Right atrium auricular region (tissue), 2 donors: ENCODE measurements at places on chromosomes 7 and 10. TPM values are rescaled to one million over a fixed set of nuclear protein-coding genes. Genes with fewer than 3 reads are reported as not detected.

- no peak overlapping the region for H3K27ac ChIP-seq
- H3K4me1 ChIP-seq: peaks cover 7% of the 10 kb centered on the region
Observed at GRCh38 chr10:47364366-47364765, 16.2 kb downstream of the RBP3 start.

The GPR15LG gene
- total RNA-seq: not detected

- H3K27ac ChIP-seq: no peak overlapping the region
- no peak overlapping the region for H3K4me3 ChIP-seq
- H3K27me3 ChIP-seq: no peaks in the 10 kb centered on the region
- DNase-seq: no peak
- no peaks in the 10 kb centered on the region for H3K36me3 ChIP-seq
Observed at GRCh38 chr7:4167385-4167910, 514.6 kb upstream of the FOXK1 start.

DNA sequence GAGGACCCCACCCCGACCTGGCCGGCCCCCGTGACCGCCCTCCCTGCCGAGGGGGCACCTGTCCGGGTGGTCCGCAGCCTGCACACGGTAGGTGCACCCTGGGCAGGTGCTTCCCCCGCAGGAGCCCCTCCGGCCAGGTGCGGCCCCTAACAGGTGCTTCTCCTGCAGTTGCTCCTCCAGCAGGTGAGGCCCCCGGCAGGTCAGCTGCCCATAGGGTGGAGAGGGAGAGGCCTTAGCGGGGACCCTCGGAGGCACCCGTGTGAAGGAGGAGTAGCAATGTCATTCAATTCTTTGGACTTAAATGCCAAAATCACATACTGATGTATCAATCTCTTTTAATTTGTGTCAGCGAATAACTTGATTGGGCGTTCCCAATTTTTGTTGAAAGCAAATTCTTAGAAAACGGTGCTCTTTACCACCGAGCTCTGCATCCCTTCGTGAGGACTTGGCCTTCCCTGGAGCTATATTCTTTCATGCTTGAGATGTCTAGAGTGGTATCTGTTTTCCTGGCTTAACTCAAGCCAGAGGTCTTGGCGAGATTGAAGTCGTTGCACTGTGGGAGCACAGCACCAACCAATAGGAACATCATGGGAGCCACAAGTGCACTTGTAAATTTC lies 738 bp upstream of the NCAPG2 start:
- peak overlapping the region; percentile 84 for H3K4me3 ChIP-seq
- H3K4me1 ChIP-seq: no peaks in the 10 kb centered on the region

The ZEB1 gene
- total RNA-seq: 60.8 TPM

The BLNK gene
- 0.41 TPM for total RNA-seq

The PON1 gene
- not detected for total RNA-seq

- H3K36me3 ChIP-seq: no peaks in the 10 kb centered on the region
- no peak for DNase-seq
- no peak overlapping the region for H3K4me3 ChIP-seq
- H3K27me3 ChIP-seq: no peaks in the 10 kb centered on the region
- H3K27ac ChIP-seq: no peak overlapping the region
Observed at GRCh38 chr7:89975577-89975976, 178.7 kb upstream of the STEAP1 start.

DNA sequence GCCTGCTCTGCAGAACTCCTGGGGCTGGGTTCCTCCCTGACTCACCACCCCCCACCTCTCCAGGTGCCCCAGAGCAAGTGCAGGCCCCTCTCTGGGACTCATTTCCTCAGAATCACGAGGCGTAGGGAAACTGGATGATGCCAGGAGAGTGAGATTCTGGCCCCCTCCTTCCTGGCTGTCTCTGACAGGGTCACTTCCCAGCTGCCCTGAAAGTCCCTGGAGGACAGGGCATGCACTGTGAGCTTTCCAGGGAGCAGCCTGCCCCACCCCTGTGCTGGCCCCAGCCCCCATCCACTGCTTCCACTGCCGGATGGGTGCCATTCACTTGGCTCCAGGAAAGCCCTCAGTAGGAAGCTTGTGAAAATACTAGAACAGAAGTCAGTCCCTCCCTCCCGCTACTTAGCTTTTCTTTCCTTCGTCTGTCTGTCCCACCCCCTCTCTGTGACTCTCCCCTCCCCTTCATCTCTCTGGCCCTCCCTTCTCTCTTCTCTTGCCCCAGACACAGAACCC lies 10.4 kb downstream of the TACR2 start:
- no peaks in the 10 kb centered on the region for H3K4me1 ChIP-seq
- no peak for DNase-seq
- peaks cover 10% of the 10 kb centered on the region for H3K36me3 ChIP-seq
- peak overlapping the region; percentile 54 for H3K27ac ChIP-seq
- H3K4me3 ChIP-seq: no peak overlapping the region

DNA sequence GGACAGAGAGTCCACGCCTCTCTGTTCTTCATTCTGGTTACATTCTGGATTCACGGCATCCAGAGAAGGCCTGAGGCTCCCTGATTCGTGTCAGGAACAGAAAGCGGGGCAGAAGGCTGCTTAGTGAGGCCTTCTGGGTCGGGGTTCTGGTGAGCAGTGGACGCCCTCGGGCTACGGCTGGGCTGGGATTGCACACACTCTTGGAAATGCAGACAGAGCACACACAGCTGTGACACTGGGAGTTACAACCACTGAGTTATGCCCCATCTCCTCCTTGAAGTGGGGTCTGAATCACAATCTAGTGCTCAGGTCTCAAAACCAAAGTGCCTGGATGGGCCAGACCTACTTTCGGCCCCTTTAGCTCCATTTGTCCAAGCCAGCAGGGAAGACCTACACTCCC lies 156.9 kb upstream of the GDF10 start:
- no peak overlapping the region for H3K4me3 ChIP-seq
- DNase-seq: no peak
- no peaks in the 10 kb centered on the region for H3K4me1 ChIP-seq
- H3K27ac ChIP-seq: no peak overlapping the region
- H3K27me3 ChIP-seq: no peaks in the 10 kb centered on the region

GRCh38 chr10:21687266-21688008 lies 153.4 kb downstream of the MLLT10 start:
- no peak overlapping the region for H3K27ac ChIP-seq
- H3K4me1 ChIP-seq: no peaks in the 10 kb centered on the region
- H3K36me3 ChIP-seq: peaks cover 9% of the 10 kb centered on the region
- DNase-seq: no peak
- no peak overlapping the region for H3K4me3 ChIP-seq

DNA sequence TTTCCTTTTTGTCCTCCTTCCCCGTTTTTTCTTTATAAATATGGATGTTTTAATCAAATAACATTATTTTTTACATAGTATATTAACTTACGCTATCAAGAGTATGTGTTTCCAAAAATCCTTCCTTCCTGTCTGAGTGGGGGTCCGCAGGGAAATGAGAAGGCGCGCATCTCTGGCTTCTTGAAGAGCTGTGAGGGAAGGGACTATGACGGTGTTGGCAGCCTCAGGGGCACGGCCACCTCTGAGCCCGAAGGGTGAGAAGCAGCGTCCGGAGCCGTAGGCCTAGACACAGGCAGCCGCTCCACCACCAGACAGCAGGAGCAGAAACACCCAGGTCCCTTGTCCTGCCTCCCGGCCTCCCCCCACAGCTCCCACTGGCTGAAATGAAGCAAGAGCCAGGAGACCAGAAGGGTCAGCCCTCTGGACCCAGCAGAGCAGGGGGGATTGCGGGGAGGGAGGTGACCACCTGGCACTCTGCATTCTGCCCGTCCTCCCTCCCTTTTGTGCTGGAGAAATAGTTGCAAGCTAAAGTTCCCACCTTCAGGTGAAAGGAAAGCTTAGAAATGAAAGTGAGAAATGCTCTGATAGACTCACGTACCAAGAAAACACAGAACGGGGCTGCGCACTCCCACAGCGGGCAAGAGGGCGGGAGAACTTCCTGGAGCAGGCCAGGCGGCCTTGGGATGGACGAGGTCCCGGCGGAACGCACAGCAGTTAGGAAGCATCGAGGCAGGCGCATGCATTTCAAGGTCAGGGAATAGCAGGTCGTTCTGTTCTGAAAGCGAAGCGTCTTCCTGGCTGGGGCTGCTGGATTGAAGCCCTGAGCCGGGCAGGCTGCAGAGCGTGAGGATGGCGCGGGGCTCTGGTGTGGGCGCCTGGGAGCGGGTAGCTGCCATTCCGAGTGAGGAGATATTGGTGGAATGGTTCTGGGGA lies 105.5 kb downstream of the GALNT11 start:
- no peak overlapping the region for H3K4me3 ChIP-seq
- no peak for DNase-seq
- no peak overlapping the region for H3K27ac ChIP-seq

DNA sequence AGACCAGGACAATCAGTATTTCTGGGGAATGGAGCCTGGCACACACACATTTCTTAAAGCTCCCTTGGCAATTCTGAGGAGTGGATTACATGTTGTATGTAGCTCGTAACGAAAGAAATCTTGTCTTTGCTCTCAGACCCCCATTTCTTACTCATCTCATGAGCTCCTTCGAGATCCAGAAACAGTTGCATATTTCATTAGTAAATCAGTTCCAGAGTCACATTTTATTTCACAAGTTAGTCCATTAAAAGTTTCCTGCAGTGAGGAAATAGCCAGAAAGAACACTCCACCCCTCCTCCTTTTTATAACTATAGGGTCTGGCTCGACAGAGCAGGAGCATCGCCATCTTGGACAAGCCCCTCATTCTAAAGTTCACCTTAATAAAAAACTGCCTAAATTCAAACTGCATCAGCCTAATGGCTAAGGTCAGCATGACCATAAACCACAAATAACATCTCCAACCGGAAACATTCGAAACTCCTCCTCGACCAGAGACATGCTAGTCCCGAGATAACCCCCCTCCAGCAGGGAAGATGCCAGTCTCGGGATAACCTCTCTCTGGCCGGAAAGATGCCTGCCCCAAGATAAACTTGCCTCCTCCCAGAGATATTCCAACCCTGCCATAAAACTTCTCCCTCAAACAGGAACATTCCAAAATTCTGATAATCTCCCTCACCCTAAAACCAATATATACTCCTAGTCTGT lies 7.4 kb downstream of the EGFR start:
- peak overlapping the region; percentile 60 for H3K27ac ChIP-seq
- no peaks in the 10 kb centered on the region for H3K36me3 ChIP-seq
- no peaks in the 10 kb centered on the region for H3K27me3 ChIP-seq
- no peak for DNase-seq

- no peak overlapping the region for H3K27ac ChIP-seq
- no peaks in the 10 kb centered on the region for H3K36me3 ChIP-seq
Observed at GRCh38 chr10:5510281-5511072, 11.1 kb upstream of the CALML5 start.

GRCh38 chr10:99673492-99673891 lies 14.2 kb downstream of the ENTPD7 start:
- H3K36me3 ChIP-seq: no peaks in the 10 kb centered on the region
- H3K4me3 ChIP-seq: no peak overlapping the region
- no peaks in the 10 kb centered on the region for H3K27me3 ChIP-seq
- no peak for DNase-seq
- no peaks in the 10 kb centered on the region for H3K4me1 ChIP-seq
- no peak overlapping the region for H3K27ac ChIP-seq

- H3K4me3 ChIP-seq: no peak overlapping the region
- H3K27ac ChIP-seq: no peak overlapping the region
- no peaks in the 10 kb centered on the region for H3K27me3 ChIP-seq
- no peaks in the 10 kb centered on the region for H3K36me3 ChIP-seq
- H3K4me1 ChIP-seq: no peaks in the 10 kb centered on the region
- DNase-seq: no peak
Observed at GRCh38 chr10:53079283-53079682, 306.7 kb upstream of the MBL2 start.

GRCh38 chr7:123792547-123792946 lies 43.7 kb upstream of the WASL start:
- H3K27ac ChIP-seq: no peak overlapping the region
- no peak for DNase-seq
- H3K27me3 ChIP-seq: no peaks in the 10 kb centered on the region

DNA sequence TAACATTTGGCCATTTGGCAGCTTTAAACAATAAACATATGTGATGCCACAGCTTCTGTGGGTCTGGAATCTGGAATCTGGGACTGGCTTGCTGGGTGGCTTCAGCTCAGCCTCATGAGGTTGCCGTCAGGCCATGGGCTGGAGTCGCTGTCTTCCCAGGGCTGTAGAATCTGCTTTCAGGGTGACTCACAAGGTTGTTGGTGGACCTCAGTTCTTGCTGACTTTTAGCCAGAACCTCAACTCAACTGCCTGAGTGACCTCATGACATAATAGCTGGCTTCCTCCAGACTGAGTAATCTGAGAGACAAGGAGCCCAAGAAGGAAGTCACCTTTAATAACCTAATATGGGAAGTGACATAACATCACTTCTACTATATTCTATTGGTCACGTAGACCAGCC lies 44.6 kb upstream of the TSPAN13 start:
- H3K4me1 ChIP-seq: no peaks in the 10 kb centered on the region
- H3K27me3 ChIP-seq: no peaks in the 10 kb centered on the region
- H3K36me3 ChIP-seq: peaks cover 38% of the 10 kb centered on the region
- no peak overlapping the region for H3K4me3 ChIP-seq
- DNase-seq: no peak

The PSMC2 gene
- total RNA-seq: 89.5 TPM

DNA sequence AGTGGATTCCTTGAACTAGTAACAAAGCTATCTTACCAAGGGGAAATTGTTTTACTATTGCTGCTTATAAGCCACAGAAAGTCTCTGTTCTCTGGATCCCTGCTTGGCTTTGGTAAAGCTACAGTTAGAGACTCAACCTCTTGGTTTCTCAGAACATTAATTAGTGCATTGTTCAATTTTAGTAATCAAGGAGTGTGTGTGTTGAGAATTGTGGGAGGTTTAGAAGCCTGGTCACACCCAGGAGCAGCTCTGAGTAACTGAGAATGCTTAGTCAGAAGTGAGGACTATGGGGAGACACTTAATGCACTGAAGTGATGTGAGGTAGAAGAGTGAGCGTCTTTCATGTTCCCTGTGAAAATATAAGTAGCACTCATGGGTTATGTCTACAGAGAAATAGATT lies 8.2 kb upstream of the ACTA2 start:
- DNase-seq: no peak
- no peak overlapping the region for H3K4me3 ChIP-seq
- H3K27me3 ChIP-seq: no peaks in the 10 kb centered on the region

The TFPI2 gene
- 1.1 TPM for total RNA-seq

- H3K4me1 ChIP-seq: no peaks in the 10 kb centered on the region
- DNase-seq: peak; percentile 36
- no peak overlapping the region for H3K4me3 ChIP-seq
- no peaks in the 10 kb centered on the region for H3K36me3 ChIP-seq
Observed at GRCh38 chr7:45691155-45691656, 117.0 kb downstream of the ADCY1 start.
